ENCODE measurements at places on chromosomes 12 and 14. TPM values are rescaled to one million over a fixed set of nuclear protein-coding genes. Genes with fewer than 3 reads are reported as not detected.

FGF23 gene
- total RNA-seq = not detected

KIF5A gene
- 1.2 TPM for total RNA-seq

SLC10A1 gene
- total RNA-seq = not detected

CLEC9A gene
- total RNA-seq = not detected

SERPINA3 gene
- 33.9 TPM for total RNA-seq

NUAK1 gene
- 38.2 TPM for total RNA-seq

Measured in kidney epithelial cell (primary cell).